CD4-positive, alpha-beta T cell treated with Interleukin-17A for 1 hour (primary cell): ENCODE measurements at places on chromosomes 1 and 21.

DNA sequence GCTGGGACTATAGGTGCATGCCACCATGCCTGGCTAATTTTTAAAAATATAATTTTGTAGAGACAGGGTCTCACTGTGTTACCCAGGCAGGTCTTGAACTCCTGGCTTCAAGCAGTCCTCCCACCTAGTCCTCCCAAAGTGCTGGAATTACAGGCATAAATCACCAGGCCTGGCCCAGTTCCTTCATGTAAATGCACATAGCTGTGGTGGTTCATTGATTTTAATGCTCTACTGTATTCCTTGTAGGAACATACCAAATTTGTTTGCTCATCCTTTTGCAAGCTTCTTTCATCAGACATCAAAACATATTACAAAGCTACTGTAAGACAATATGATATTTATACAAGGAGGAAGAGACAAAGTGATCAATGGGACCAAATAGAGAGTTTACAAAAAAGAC, 237.5 kb upstream of the ESRRG start:
- DNase-seq = no peak

DNA sequence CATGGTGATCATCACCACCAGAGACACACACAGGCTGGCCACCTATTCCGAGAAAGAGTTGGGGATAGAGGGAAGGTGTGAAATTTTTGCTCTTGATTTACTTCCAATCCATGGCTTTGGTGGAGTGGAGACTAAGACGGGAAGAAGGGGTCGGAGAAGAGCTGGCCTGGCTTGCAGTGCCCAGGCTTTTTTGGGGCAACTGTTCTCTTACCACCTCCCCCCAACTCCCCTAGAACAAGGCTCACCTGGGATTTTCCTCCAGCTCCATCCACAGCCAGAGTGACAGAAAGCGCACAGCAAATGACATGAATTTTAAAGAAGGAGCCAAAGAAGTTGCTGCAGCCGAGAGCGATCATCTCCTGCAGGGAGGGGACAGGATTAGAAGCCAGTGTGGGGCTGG, 16.0 kb downstream of the SLC26A9 start:
- no peak for DNase-seq

GRCh38 chr1:223311826-223312225, 52.1 kb downstream of the SUSD4 start:
- DNase-seq = no peak

DNA sequence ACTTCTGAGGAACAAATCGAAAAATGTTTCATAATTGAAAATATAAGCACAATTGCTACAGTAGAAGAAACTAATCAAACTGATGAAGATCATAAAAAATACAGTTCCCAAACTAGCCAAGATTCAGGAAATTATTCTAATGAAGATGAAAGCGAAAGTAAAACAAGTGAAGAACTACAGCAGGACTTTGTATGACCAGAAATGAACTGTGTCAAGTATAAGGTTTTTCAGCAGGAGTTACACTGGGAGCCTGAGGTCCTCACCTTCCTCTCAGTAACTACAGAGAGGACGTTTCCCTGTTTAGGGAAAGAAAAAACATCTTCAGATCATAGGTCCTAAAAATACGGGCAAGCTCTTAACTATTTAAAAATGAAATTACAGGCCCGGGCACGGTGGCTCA, 30.6 kb downstream of the IFNAR1 start:
- no peak for DNase-seq

DNA sequence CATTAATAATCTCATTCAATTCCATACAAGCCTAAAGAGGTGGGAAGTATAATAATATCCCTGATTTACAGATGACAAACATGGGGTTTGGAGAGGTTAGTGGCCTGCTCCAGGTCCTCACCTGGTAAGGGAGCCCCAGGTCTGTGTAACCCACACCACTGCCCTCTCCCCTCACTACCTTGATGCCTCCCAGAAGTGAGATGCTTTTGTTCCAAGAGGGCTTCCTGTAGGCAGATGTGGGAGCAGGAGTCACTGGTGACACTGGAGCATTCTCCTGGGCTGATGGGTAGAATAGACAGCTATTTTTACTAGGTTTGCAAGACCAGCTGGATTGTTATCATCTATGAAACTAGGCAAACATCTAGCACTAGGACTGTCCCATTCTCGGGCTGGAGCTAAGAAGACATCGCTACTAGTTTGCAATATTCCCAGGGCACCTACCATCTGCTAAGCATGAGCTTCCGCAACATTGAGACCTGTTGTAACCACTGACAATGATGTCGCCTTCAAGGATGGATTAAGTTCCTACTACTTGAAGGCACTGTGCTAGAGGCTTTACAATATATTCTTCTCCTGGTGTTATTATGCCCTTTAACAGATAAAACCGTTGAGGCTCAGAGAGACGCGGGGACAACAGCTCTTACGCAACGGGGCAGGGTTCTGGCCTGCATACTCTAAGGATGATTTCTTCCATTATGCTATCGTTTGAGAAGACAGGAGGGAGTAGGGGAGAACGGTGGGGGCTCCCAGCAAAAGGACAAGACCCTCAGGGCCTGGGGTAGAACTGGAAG, 35.0 kb downstream of the BATF3 start:
- DNase-seq = no peak

- no peak for DNase-seq
These were observed 43.3 kb downstream of the PAX7 start for GRCh38 chr1:18673976-18674375.

- no peak for DNase-seq
These were observed 28.1 kb downstream of the TMEM50B start for GRCh38 chr21:33451634-33452071.

DNA sequence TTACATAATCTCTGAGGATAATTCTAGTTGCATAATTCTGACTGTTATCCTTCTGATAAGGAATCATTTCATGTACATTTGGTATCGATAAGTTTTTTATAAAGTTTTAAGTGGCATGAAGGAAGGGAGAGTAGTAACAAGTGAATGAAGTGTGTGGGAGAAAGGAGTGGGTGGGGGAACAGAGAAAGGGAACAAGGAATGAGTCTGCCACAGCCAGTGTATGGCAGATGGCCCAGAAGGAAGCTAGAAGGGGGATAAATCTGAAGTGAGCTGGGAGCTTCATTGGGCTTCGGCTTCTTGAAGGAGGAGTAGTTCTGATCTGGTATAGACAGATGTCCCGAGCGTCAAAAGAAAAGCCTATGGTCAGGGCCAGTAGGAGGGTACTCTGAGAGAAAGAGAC, 18.6 kb downstream of the ZBTB40 start:
- no peak for DNase-seq

DNA sequence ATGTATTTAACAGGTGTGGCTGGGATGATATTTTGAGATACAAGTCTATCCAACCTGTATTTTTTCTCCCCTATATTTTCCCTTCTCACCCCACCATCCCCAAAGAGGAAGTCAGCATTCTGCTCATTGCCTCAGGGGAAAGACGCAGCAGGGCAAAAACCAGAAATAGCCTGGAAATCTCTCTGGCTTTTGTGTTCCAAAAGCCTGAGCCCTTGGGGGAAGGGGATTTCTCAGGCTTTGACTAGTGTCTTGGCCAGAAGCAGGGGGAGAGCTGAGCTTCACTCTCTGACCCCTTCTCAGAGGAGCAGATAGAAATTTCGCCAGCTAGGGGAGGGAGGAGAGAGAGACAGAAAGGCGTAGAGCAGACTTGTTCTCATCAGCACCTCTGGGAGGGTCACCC, 244.7 kb downstream of the RRAGC start:
- DNase-seq = no peak

- DNase-seq = no peak
These were observed 6.9 kb downstream of the PYCR2 start for GRCh38 chr1:225917101-225917500.

GRCh38 chr1:19623523-19623922, 20.6 kb upstream of the NBL1 start:
- DNase-seq = no peak

DNA sequence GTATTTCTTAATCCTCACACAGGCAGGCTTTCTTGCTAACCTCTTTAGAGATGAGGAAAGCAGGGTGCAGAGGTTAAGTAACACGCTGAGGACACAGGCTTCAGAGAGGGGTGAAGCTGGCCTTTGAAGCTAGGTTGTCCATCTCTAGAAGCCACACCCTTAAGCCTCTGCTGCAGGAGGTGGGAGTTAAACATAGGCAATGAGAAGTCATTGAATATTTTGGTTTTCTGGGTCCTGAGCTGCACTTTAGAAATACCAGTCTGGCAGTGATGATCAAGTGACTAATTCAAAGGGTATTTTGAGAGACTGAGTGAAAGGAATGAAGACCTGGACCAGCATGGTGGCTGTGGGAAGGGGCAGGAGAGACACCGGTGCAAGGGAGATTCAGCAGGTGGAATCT, 9.9 kb downstream of the KCNJ15 start:
- no peak for DNase-seq

- peak; percentile 89 for DNase-seq
These were observed 53.8 kb downstream of the IER5 start for GRCh38 chr1:181142096-181142958.

DNA sequence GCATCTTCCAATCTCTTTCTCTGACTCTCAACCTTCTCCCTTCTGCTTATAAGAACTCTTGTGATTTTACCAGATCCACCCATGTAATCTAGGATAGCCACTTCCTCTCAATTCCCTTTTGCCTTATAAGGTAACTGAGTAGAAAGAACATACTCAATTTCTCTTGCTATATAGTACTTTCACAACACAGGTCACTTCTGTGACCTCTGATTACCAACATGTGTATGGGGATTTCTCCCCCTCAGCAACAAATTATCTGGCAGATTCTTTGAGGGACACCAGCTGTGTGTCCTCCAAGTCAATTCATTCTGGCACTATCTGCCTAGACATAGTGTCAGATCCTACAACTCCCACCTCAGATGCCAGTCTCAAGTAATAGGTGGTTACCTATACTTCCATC, 62.5 kb downstream of the IL23R start:
- DNase-seq = no peak

GRCh38 chr21:31236528-31236927, 107.5 kb downstream of the TIAM1 start:
- no peak for DNase-seq

- DNase-seq = no peak
These were observed 72.5 kb downstream of the RPS6KC1 start for GRCh38 chr1:213123536-213123935.
